ENCODE measurements at places on chromosomes 6 and 20. TPM values are rescaled to one million over a fixed set of nuclear protein-coding genes. Genes with fewer than 3 reads are reported as not detected.

- DNase-seq = peak; percentile 91
Observed at GRCh38 chr6:33787954-33788693, 806 bp downstream of the LEMD2 start.

DNA sequence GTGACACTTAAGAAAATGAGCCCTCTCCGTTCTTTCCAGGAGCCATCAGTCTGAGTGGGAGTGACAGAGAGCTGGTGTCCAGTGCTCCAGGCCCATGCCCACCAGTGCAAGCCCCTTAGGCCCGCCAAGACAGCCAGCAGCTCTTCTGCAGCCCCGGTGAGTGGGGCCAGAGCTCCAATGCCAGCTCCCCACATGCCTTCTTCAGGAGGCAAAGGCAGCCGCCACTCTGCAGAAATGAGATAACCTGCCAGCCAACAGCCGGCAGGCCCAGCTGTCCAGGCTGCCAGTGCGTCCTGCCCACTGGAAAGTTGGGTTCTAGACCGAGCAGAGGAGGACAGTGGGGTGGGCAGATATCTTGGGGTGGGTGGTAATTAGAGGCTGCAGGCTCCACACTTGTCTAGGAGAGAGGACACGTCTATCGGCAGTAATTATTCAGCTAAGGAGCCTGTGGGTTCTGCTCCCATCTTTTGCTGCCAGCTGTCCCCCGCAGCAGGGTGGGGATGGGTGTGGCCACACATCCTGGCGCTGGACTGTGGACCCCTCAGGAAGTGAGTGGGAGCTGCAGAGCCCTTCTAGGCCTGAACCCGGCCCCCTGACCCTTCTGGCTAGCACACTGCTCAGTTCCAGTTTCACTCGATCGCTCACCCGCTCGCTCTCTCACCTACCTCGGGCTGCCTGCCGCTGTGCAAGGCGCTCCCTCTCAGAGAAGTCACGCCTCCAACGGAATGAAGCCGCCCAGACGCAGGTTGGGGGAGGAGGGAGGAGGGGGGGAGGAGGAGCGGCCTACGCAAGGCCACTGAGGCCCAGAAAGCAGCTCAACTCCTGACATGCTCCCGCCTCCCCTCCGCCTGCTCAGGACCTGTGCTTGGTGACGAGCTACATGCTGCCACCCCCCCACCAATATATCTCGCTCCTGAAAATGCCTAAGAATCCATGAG, 3.6 kb downstream of the GRM4 start:
- DNase-seq = no peak

- DNase-seq = peak; percentile 56
Observed at GRCh38 chr6:138691595-138692057, 81.9 kb upstream of the CCDC28A start.

- no peak for DNase-seq
Observed at GRCh38 chr20:2631228-2631627, 21.2 kb upstream of the NOP56 start.

GRCh38 chr20:2690718-2691117, 1.9 kb upstream of the EBF4 start:
- DNase-seq = no peak

GRCh38 chr6:162226803-162227202, 500.8 kb downstream of the PRKN start:
- DNase-seq = no peak

Gene TMEM170B
- 5.2 TPM for total RNA-seq

DNA sequence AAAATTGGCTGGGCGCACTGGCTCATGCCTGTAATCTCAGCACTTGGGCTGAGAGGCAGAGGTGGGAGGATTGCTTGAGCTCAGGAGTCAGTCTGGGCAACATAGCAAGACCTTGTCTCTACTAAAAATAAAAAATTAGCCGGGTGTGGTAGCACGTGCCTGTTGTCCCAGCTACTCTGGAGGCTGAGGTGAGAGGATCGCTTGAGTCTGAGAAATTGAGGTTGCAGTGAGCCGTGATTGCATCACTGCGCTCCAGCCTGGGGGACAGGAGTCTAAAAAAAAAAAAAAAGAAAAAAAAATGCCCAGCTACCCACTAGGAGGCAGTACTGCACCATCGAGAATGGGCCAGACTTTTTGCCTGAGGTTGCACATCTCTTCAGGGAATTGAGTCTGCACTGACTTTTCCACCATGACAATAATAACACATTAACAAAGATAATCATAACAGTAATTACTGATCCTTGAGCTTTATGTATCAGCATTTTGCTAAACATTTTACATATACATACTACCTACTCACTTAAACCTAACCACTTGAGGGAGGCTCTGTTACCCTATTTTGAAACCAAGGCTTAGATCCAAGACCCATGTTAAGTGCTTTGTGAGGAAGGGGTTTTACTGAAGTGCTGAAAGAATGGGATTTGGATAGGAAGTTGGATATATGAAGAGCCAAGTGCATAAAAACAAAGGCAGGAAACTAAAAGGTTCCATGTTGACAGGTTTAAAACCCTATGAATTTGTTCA, 21.0 kb downstream of the SRSF3 start:
- DNase-seq = peak; percentile 65

DNA sequence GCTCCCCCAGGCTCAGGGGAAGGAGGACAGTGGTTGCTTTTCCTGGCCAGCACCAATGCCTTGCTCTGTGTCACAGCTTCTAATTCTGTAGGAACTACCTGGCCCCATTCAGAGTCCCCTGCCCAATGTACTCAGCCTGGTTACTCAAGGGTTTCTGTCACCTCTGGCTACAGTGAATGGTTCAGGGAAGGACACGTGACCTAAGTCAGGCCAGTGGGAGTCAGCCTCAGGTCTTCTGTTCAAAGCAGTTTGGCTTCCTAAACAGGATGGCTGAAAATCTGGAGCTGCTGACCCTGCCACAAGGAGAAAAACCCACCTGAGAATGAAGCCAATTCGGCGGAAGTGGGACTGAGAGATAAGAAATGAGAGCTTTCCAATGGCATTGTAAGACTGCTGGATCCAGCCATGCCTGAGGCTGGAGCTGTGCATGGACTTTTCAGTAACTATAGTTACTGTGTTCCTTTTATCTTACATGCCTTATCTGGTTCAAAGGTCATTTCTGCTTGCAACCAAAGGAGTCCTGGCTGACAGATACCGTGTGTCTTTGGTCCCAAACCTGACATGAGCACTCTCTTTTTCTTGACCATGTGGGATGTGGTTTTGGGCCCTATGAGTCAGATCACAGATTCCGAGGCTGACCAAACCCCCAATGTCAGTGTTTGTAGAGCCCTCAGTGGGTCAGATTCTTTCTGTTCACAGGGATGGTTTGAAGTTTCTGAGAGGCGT, 104.3 kb downstream of the SULF2 start:
- DNase-seq = peak; percentile 45

Gene HLA-DOB
- total RNA-seq = not detected
